ENCODE measurements at places on chromosomes 2 and 18.

- DNase-seq: no peak
Observed at GRCh38 chr2:12624905-12625598, 91.7 kb upstream of the TRIB2 start.

- DNase-seq: no peak
Observed at GRCh38 chr2:215241791-215242305, 70.0 kb upstream of the ATIC start.

DNA sequence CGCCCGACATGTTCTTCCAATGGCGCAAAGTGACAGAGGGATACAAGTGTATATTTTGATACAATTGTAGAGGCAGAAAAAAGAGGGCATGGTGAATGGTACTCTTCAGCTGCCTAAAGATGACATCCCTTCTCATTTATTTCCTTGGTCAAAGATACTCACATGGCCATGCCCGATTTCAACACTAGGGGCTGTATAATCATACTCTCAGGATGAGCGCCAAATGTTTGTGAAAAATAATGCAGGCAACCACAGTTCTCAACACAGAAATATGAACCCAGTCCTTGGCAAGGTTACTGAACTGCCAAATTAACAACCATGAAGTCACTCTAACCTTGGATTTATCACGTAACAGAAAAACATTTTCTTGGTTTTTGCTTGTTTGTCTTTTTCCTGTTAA is 204.4 kb downstream of the CCDC102B start:
- DNase-seq: no peak

DNA sequence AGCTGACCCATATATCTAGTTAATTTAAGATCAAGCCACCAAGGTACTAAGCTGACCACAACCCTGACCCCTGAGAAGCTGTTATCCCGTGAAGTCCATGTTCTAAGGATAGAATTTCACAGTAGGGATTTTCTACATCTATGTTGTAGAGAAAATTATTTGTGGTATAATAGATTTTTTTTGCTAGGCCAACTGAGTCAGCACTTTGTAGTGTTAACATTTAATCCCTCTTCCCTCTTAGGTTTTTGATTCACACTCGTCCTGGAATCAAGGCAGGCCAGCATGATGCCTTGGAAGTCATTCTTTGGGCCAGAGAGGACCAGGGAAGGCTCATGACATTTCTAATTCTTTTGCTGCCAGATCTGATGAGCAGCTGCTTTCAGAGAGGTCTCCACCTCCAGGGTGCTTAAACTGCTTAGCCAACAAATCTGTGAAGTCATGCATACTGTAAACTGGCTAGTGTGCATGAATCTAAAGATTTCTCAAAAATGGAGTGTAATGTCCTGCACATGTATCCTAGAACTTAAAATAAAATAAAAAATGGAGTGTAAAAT is 102.5 kb downstream of the RBM43 start:
- DNase-seq: no peak

- peak; percentile 29 for DNase-seq
Observed at GRCh38 chr18:73848656-73849055, 299.0 kb downstream of the FBXO15 start.

GRCh38 chr18:59715445-59715844 is 18.2 kb upstream of the CCBE1 start:
- DNase-seq: no peak

DNA sequence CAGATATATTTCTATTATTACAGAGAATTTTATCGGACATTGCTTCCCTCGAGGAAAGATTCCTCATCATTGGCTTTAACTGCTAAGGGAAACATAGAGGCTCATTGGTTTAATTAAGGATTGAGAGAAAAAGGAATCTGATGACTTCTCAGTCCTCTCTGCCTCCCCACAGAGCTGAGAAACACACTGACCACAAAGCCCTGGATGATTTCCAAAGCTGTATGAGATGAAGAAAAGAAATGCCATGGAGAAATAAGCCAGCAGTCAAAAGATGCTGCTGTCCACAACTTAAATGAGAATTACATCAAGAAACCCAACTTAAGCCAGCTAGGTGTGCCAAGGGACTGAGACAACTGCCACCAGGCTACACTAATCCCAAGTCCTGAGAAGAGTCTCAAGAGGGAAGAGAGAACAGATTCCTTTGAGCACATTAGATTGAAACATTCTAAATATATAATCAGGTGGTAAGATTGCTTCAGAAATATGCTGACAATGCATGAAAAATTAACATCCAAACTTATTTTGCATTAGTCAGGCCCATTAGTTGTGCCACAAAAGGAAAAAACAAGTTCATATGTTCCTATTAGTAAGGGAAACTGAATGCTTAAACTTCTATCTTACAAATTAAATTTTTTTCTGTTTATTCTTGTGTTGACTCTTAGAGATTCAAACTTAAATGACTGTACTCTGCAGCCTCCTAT is 308.1 kb upstream of the CYRIA start:
- no peak for DNase-seq

DNA sequence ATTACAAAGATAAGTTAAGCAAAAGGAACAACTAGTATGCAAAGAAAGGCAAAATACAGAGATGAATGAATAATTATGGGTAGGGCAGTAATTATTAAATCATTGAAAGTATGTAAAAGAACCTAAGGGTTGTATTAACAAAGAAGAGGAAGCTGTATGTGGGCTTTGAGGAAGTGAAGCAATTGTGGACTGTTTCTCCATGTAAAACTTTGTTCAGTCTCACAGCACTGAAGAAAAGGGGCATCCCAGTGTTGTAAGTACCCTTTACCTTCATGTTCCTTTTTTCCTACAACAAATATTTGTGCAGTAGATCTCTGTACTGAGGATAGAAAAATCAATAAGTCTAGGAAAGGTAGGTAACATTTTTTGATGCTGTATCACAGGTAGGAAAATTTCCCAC is 388.7 kb upstream of the NRP2 start:
- no peak for DNase-seq

DNA sequence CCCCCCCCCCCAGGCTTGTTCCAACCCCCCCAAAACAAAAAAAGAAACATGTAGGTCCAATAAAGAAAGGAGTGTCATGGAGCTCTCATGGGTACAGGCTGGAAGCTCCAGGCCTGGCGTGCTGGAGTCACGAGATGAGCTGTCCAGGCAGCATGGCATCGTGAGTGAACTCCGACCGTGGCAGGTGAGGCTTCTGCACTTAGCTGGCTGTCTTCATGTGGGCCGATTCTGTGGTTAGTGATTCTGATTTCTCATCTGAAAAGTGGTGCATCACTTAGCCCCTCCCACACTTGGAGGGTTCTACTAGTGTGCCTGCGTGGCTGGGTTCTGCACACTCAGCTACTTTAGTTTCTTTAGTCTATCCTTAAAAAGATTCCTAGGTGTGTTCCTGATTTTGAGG is 126.4 kb upstream of the MGAT5 start:
- no peak for DNase-seq

GRCh38 chr18:38790303-38790702 is 1224.7 kb upstream of the CELF4 start:
- DNase-seq: no peak

DNA sequence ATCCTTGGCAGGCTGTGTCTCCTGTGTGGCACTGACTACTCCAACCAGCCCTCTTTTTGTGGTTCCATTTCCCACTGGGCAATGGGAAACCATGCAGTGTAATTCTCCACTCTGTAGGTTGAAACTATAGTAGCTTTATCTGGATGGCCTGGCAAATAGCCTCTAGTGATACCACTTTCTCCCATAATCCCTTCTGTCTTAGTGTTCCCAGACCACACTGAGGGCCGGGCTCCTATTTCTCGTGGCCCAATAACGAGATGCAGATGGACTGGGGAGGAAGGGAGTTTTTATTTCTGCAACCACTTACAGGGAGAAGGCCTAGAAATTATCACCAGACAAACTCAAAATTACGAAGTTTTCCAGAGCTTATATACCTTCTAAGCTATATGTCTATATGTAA is 24.7 kb downstream of the SKA1 start:
- no peak for DNase-seq

DNA sequence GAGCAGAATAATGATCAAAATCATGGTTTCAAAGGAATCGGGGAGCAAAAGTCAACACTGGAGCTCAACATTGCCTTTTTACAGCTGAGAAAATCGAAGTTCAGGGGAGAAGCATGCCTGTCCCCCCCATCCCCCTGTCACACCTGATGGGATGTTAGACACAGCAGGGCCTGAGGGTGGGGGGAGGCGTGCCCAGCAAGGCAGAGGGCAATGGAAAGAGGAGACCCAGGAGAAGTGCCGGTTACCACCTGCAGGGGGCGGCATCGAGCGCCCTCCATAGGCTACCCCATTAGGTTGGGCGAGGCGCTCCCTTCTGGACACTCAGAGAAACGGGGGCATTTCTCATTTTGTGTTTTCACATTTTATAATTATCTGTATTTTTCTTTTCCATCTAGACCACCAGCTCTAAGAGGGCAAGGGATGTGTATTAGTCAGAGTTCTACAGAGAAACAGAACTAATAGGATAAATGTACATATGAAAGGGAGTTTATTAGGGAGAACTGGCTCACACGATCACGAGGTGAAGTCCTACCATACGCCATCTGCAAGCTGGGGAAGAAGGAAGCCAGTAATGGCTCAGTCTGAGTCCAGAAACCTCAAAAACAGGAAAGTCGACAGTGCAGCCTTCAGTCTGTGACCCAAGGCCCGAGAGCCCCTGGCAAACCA is 271.3 kb downstream of the LRATD1 start:
- no peak for DNase-seq

- DNase-seq: no peak
Observed at GRCh38 chr18:76447258-76447890, 47.7 kb downstream of the ZNF516 start.

- DNase-seq: no peak
Observed at GRCh38 chr2:44596537-44597320, 235.0 kb downstream of the CAMKMT start.

DNA sequence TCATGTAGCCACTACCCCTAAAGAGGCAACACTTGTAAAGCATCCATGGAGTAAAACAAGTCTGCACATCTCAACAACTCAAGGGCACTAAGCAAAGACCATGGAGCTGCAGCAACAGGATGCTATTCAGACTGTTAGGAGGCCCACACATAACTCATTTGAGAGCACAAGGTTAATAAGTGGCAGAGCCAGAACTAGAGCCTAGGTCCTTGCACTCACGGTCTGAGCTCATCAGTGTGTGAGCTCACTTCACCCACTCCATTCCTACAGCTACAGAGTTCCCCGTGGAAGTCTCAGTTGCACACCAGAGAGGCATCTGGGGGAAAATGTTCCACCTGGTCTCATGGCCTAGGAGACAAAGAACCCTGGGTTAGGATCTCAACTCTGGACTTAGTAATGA is 35.0 kb downstream of the TTC32 start:
- peak; percentile 47 for DNase-seq

DNA sequence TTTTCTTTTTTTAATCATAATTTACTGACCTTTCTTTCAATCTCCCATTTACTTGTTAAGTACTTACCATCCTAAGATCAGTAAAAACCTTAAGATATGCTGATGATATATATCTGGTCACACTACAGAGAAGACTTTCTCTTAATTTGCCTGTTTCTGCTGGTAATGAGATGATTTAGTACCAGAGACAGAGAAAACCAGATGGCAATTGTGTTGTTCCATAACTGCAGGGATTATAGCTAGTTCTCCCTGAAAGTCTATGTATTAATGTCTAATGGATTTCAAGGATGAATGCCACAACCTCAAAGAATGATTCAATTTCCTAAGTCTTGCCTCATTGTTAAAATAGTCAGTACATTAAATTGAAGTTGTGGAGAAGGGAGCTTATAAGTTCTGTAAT is 40.3 kb downstream of the SNTG2 start:
- no peak for DNase-seq

DNA sequence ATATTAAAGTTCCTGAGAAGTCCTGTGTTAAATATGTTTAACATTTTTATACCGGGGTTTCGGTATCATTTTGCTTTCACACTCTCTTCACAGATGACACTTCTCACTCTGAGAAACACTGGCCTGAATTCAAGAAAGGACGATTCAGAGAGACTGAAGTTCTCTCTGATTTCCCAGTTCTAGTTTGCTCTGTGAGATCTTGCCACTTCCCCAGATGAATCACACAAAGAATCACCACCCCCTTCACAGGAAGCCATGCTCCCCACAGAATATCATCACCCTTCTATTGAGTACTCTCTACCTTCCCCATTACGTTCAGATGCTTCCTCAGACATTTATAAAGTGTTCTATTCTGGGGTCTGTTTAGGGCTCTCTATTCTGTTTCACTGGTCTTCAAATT is 16.1 kb upstream of the CD207 start:
- DNase-seq: no peak

GRCh38 chr18:24500217-24500616 is 39.8 kb downstream of the HRH4 start:
- DNase-seq: no peak

DNA sequence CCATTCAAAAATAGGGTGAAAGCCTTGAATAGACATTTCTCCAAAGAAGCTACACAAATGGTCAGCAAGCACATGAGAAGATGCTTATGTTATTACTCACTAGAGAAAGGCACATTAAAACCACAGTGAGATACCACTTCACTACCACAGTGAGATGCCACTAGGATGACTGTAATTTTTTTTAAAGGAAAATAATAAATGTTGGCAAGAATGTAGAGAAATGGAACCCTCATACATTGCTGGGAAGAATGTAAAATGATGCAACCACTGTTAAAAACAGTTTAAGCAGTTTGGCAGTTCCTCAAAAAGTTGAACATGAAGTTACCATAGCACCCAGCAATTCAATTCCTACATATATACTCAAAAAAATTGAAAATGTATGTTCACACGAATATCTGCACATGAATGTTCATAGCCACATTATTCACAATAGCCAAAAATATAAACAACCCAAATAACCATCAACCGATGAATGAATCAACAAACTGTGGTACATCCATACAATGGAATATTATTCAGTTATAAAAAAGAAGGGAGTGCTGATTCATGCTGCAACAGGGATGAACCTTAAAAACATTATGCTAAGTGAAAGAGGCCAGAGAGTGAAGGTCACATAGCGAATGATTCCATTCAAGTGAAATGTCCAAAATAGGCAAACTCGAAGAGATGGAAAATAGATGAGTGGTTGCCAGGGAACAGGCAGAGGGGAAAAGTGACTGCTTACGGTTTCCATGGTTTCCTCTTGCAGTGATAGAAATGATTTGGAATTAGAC is 156.2 kb upstream of the NDUFV2 start:
- DNase-seq: peak; percentile 77

Measured in kidney epithelial cell (primary cell).